ENCODE measurements at places on chromosomes 1 and 21. TPM values are rescaled to one million over a fixed set of nuclear protein-coding genes. Genes with fewer than 3 reads are reported as not detected.

Gene PTGFRN
- 97.0 TPM for total RNA-seq

Gene DMBX1
- not detected for total RNA-seq

Gene IQCC
- 1.3 TPM for total RNA-seq

Gene IGSF3
- 0.76 TPM for total RNA-seq

Gene KCNN3
- 2.3 TPM for total RNA-seq

Gene PTPN22
- total RNA-seq = under 0.01 TPM

Gene RGS8
- not detected for total RNA-seq

Gene LHX8
- not detected for total RNA-seq

Gene KCNJ15
- 0.33 TPM for total RNA-seq

Gene PEAR1
- 46.9 TPM for total RNA-seq

Gene ABCA4
- total RNA-seq = 5.2 TPM

Gene CNIH3
- total RNA-seq = 0.98 TPM

Gene SEMA4A
- total RNA-seq = 0.65 TPM

Gene SSBP3
- total RNA-seq = 23.5 TPM

Gene LHX4
- total RNA-seq = under 0.01 TPM

Gene DCST2
- not detected for total RNA-seq

Gene DPH2
- total RNA-seq = 26.4 TPM

Gene PDC
- not detected for total RNA-seq

Gene SMPDL3B
- 0.10 TPM for total RNA-seq

Gene FAM167B
- 2.9 TPM for total RNA-seq

Measured in vein endothelial cell (primary cell).